ENCODE measurements at places on chromosomes 3 and 15.

DNA sequence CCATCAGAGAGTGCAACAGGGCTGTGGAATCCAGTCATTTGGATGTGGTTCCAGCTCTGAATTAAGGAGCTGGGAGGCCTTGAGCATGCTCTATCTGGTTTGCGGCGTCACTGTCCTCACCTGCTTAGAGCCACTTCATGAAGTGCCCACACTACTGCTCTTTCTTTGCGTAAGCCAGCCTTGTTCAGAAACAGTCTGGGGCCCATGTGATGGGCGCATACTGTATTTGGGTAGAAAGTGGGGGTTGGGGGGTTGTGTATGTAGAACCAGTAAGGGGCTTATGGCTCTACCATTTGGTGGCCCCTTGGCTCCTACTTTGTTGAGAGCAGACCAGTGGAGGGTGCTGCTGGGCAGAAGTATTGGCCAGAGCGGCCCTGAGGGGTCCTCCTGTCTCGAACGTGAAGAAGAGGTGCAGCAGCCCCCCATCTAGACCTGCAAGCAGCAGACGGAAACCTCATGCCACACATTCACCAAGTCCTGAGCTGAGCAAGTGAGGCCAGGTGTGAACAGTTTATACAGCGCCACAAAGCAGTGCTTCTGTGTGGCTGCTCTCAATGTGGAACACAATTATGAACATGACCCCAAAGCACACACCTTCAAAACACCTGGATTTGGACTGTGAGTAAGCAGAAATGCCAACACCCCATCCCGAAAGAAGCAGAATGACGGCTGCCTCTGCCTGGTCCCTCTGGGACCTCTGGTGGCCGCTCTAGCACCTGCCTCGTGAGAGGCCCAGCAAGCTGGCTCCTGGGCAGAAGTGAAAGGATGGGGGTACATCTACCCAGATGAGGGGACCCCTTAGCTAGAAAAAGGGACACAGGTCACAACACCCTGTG is 26.6 kb downstream of the SRPRB start:
- DNase-seq, result no peak

GRCh38 chr3:51024765-51025632 is 350.3 kb downstream of the DOCK3 start:
- no peak for DNase-seq

DNA sequence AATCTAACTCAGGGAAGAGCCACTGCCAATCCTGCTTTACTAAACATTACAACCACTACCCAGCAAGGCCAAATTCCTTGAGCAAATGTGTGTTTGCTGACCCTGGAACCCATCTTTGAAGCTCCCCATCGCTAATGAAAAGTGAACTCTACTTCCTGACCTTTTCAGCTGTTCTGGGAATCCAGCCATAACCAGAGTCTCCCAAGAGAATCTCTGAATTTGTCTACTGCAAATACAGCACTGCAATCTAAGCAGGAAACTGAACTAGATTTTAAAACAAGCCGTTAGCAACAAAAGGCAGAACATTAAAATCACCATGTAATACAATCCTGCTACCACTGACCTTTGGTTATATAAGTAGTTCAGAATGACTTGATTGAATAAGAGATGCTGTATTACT is 309.2 kb downstream of the MAGI1 start:
- DNase-seq, result peak; percentile 87

DNA sequence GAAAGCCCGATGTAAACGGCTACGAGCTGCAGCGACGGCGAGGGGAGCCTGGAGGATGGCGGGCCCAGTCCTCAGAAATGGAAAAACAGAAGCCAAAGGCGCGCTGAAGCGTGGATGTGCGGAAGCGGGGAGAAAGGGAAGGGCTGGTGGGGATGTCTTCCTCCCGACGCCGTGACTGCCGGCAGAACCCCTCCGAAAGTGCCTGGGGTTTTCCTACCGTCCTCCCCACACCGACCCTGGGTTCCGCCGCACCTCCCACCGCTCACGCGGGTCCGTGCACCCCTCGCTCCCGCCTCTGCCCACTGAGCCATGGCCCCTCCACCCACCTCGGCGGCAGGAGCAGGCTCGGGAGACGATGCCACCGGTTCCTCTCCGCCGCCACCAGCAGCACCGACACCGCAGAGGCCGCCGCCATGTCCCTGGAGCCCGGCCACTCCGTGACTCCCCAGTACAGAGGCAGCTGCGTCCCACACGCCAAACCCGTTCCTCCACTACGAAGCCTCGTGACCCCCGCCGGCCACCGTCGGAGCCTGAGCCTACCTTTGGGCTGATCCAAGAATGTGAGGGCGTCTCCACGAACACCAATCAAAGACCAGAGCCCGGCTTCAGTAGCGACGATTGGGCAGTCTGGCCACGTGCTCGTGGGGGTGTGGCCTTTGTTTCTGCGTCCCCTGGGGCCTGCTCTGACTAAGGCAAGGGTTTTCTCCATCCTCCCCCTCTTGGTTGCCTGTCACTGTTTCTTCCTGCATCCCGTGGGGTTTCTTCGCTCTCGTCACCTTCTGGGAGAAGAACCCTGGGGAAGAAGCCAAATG is at the start of gene MCCC1:
Gene MCCC1, minus strand, starts transcription at position 471 of the 812 bp plus-strand sequence. Its CDS starts 56 bp downstream, at position 415.
- DNase-seq, result peak; percentile 98

GRCh38 chr3:61928776-61929314 is 367.5 kb downstream of the PTPRG start:
- peak; percentile 58 for DNase-seq

DNA sequence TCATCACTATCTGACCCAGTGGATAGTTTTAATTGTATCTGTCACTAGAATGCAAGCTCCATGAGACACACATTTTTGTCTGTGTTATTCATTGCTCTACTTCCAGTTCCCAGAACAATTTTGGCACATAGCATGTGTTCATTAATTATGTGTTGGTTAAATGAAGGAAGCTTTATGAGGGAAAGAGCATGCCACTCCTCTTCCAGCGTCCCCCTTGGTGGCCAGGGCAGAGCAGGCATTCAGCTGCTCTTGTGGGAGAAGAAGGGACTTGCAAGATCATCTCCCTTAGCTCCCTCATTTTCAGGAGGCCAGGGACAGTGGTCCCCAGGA is 489 bp upstream of the GALNT15 start:
- DNase-seq, result peak; percentile 88

- DNase-seq, result no peak
Observed at GRCh38 chr15:40281801-40282146, 1.1 kb downstream of the ANKRD63 start.

- no peak for DNase-seq
Observed at GRCh38 chr3:58535531-58536500, 1.2 kb downstream of the ACOX2 start.

- peak; percentile 92 for DNase-seq
Observed at GRCh38 chr3:185825006-185825638, at the start of gene IGF2BP2. TSS of gene IGF2BP2 (minus strand) at chr3:185825042. CDS start at chr3:185824960, 82 bp downstream.

GRCh38 chr3:6281662-6282061 is 579.3 kb upstream of the GRM7 start:
- no peak for DNase-seq

DNA sequence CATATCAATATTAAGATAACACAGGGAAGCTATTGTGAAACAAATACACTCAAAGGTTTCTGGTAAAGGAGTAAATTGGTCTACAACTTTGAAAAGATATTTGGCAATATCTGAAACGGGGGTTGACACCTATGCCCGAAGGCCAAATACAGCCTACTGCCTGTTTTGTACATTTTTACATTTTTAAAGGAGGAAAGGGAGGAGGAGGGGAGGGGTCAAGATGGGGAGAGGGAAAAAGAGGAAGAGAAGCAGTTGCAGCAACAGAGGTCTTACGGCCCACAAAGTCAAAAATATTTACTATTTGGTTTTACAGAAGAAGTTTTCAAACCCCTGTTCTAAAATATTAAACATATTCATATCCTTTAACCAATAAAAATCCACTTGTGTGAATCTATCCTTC is 94.2 kb downstream of the FMN1 start:
- no peak for DNase-seq

GRCh38 chr15:89492111-89492641 is 4.2 kb downstream of the RHCG start:
- no peak for DNase-seq

- DNase-seq, result no peak
Observed at GRCh38 chr3:13480340-13481318, 523 bp downstream of the HDAC11 start.

GRCh38 chr3:38173834-38174418 is 8.6 kb downstream of the OXSR1 start:
- no peak for DNase-seq

- DNase-seq, result no peak
Observed at GRCh38 chr3:172972717-172973116, 168.3 kb downstream of the SPATA16 start.

DNA sequence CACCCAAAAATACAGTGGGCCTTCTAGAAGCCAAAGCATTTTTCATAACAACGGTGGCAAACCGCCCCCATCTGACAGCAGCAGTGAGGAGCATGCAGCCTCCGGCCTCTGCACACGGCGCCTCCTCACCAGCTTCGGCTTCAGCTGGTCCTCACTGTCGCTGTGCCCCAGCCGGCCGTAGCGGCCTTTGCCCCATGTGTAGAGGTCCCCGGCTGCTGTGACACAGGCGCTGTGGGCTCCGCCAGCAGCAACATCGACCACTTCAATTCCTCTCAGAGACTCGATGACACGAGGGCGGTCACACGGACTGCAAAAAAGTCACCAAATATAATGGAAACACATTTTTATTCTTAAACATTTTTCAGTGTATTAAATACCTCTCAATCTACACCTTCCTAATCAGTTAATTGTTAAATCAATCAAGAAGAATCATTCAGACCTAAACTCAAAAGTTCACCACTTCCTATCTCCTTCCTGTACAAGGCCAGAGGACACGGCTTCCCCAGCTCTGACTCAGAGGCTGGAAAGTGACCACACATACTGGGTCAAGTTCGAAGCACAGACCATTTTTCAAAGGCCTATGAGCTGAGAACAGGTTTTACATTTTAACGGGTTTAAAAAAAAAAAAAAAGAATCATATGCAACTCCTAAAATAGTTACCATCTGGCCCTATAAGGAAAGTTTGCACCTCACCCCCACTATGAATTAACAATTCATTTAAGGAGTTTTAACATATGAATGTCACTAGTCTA is 33.6 kb upstream of the OCA2 start:
- peak; percentile 44 for DNase-seq

- no peak for DNase-seq
Observed at GRCh38 chr15:69586721-69587120, 134.1 kb downstream of the RPLP1 start.

All from fibroblast of skin of scalp (primary cell).